Adrenal gland (tissue), 19 donors: ENCODE measurements at places on chromosomes 6 and 20.

- no peak for DNase-seq
These were observed 10.5 kb upstream of the OGFRL1 start for GRCh38 chr6:71277926-71278600.

GRCh38 chr6:34178357-34179105 is 32.6 kb upstream of the GRM4 start:
- no peak for DNase-seq

DNA sequence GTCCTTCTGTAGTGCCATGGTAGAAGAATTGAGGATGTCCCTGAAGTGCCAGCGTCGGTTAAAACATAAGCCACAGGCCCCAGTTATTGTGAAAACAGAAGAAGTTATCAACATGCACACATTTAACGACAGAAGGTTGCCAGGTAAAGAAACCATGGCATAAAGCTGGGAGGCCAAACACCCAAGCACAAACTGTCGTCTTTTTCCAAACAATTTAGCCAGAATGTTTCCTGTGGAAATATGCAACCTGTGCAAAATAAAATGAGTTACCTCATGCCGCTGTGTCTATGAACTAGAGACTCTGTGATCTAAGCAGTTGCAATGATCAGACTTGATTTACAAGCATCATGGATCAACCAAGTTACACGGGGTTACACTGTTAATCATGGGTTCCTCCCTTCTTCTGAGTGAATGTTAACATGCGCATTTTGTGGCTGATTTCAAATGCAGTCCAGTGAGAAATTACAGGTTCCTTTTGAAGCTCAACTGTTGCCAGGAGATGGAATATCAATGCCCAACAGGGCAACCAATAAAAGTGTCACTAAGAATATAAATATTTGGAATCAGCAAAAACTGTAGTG is 674.9 kb downstream of the GRIK2 start:
- DNase-seq = no peak

- no peak for DNase-seq
These were observed 12.2 kb downstream of the ZNF831 start for GRCh38 chr20:59175861-59176260.

DNA sequence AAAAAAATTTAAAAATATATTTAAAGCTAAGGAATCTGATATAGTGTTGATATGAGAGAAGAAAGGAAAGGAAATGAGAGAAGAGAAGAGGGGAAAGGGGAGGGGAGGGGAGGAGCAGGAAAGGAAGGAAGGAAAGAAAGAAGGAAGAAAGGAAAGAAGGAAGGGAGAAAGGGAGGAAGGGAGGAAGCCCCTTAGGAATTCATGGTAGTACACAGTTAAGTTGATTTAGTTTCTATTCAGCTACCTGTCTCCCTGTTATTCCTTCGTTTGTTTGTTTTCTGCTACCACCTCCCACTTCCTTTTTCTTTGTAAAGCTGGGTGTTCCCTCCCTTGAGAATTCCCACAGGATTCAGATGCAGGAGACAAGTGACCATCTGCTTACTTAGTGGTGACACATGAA is 1025.4 kb upstream of the FLRT3 start:
- DNase-seq = no peak
